Dermis blood vessel endothelial cell (primary cell): ENCODE measurements at places on chromosomes 16 and 17.

DNA sequence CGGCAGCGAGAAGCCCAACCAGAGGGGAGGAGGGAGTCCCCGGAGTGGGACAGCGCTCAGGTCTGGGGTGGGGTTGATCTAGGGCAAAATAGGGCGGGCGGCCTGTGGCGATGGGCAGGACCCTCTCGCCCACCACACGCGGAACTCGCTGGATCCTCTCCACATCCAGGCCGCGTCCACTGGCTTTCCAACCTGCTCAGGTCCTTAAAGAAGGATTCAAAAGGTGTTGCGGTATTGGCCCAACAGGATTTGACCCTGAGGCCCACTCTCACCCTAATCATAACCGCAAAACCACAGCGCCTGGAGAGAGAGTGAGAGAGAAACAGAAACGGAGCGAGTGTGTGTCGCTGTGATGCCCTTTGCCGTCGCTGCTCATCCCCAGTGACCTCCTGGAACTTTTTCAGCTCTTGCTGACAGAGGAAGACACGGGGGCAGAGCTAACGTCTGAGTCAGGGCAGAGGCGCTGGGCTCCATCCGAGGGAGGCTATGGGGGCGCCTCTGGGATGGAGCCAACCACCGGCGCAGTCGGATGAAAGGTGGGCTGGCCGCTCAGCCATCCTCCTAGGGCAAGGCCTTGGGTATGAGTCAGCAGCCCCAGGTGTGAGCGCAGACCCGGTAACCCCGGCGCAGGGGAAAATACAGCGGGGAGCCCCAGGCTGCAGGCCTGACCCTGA lies 16.7 kb upstream of the OR1F1 start:
- DNase-seq = no peak

DNA sequence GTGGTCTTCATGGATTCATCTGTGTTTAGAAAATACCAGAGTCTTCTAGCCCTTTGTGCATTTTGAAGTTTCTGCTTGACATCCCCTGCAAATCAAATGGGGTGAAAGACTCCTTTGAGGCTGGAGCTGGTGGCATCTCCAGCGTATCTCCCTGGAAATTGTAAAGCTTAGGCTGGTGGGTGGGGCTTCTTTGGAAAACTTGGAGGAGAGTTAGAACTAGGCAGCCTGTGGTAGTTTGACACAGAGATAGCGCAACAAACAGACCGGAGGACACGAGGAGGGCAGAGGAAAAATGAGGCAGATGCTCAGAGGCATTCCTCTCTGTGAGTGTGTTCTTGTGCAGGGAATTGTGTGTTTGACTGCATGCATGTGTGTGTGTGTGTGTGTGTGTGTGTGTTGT lies 116.3 kb downstream of the IRX5 start:
- no peak for DNase-seq

- DNase-seq = no peak
These were observed 20.5 kb downstream of the CLEC16A start for GRCh38 chr16:10964891-10965326.

DNA sequence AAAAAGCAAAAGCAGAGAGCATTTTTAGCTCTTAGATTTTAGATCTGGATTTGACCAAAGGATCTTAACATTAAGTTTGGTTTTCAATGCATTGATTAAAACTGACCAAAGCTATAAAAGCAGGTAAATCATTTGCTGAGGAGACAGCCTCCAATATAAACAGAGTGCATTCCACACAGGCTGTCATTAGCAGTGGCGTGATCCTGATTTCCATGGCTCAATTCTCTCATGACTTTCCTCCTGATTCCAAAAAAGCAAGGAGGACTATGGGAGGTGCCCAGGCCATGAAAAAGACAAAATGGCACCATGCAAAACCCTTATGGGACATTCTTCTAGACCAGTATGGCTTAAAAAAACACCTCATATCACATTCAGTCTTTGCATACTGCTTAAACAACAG lies 53.5 kb downstream of the PARN start:
- no peak for DNase-seq

DNA sequence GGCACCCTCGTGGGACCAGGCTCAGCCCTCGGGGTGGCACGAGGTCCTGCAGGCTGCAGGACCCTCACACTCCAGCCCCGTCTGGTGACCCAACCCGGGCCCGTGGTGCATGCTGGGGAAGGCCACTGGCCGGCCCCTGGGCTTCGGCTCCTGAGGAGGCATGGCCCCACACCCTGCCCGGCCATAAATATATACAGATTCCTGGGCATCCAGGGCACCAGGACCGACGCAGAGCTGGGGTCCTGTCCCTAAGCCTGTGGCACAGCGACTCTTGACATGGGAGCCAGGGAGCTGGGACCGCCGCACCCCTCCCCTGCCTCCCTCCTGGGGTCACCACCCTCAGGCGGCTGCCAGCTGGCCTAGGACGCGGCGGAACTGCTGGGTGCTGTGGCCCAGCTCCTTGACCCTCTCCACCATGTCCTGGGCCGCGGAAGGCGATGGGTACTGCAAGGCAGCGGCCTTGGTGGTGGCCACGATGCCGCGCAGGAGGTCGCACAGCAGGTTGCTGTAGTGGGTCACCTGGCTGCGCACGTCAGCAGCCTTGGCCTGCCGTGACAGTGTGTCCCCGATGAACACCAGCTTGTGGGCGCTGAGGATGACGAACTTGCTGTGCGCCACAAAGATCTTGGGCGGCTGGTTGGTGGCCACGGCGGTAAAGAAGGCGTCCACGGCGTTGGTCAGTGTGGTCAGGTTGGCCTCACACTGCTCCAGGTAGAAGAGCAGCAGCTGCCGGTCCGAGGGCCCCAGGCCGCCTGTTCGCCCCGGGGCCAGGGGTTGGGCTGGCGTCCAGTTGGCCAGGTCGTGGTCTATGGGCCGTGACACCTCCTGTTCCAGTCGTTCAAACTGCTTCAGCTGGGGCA lies 10.6 kb downstream of the CTRB1 start:
- DNase-seq = no peak
